CD4-positive, alpha-beta T cell treated with Interleukin-21 for 1 hour (primary cell): ENCODE measurements at places on chromosomes 11 and 22.
A peak's percentile ranks its signal among the peaks of the same experiment; 100 is the strongest.

- no peak for DNase-seq
These were observed 149.9 kb downstream of the PKNOX2 start for GRCh38 chr11:125314276-125315078.

- no peak for DNase-seq
These were observed 29.9 kb downstream of the KRTAP5-5 start for GRCh38 chr11:1659506-1659905.

- DNase-seq: no peak
These were observed 13.1 kb upstream of the ACCSL start for GRCh38 chr11:44034639-44035038.

- DNase-seq: peak; percentile 79
These were observed 15.3 kb upstream of the CDC42BPG start for GRCh38 chr11:64859542-64860414.
